Cardiac muscle cell (in vitro differentiated cells and primary cell): ENCODE measurements at places on chromosomes 13 and 19. TPM values are rescaled to one million over a fixed set of nuclear protein-coding genes. Genes with fewer than 3 reads are reported as not detected.

- no peaks in the 10 kb centered on the region for H3K36me3 ChIP-seq
- peak; percentile 56 for DNase-seq
- no peak within 1 kb of the TSS for H3K27ac ChIP-seq
- peaks cover 18% of the 10 kb centered on the region for H3K27me3 ChIP-seq
Measured at GRCh38 chr19:18173572-18174288, at the start of gene IFI30. Gene IFI30 (plus strand): TSS chr19:18173813. CDS start chr19:18173842, 29 bp downstream.

- no peak for DNase-seq
- H3K36me3 ChIP-seq: no peaks in the 10 kb centered on the region
- no peak overlapping the region for H3K27ac ChIP-seq
- no peak overlapping the region for H3K4me3 ChIP-seq
- H3K27me3 ChIP-seq: no peaks in the 10 kb centered on the region
Measured at GRCh38 chr13:73201626-73202025, 142.8 kb downstream of the KLF5 start.

- DNase-seq: no peak
- no peak overlapping the region for H3K27ac ChIP-seq
- no peaks in the 10 kb centered on the region for H3K4me1 ChIP-seq
- no peak overlapping the region for H3K4me3 ChIP-seq
- no peaks in the 10 kb centered on the region for H3K27me3 ChIP-seq
Measured at GRCh38 chr13:61110732-61111131, 304.9 kb downstream of the PCDH20 start.

- no peaks in the 10 kb centered on the region for H3K27me3 ChIP-seq
- H3K4me1 ChIP-seq: no peaks in the 10 kb centered on the region
- H3K36me3 ChIP-seq: no peaks in the 10 kb centered on the region
- H3K4me3 ChIP-seq: no peak overlapping the region
- no peak overlapping the region for H3K27ac ChIP-seq
- no peak for DNase-seq
Measured at GRCh38 chr19:19748249-19748938, 15.5 kb upstream of the ZNF14 start.

DNA sequence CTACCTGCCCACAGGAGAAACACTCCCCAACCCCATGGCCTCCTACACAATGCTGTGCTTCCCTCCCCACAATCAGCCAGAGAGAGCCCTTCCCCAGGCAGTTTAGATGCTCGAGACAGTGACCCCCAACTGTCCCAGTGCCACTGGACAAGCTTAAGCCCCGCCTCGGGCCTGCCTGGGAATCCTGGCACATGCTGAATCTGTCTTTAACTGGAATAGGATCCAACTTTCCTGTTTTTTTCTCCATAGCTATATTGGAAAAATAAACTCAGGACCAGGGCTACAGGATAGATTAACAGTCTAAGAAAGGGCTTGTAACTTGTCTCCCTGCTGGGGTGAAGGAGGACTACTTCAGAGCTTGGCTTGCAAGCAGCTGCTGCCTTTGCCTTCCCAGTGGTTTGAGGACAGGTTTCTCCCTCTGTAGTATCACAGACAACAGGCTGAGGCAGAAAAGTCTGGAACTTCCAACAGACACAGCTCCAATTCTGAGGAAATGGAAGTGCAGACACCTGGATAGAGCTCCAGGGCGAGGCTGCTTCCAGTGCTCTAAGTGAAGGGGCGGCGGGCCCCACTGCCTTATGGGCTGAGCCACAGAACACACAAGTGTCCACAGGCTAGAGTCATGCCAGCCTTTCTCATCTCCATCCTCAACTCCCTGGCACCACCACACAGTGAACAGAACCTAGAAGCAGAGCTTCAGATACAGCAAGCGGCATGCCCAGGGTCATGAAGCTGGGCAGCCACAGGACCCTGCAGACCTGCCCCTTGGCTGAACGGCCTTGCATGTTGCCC lies 228.3 kb downstream of the TUBA3C start:
- no peak overlapping the region for H3K27ac ChIP-seq
- no peaks in the 10 kb centered on the region for H3K4me1 ChIP-seq
- no peak for DNase-seq

- H3K27ac ChIP-seq: no peak overlapping the region
- no peaks in the 10 kb centered on the region for H3K36me3 ChIP-seq
- DNase-seq: peak; percentile 50
- H3K27me3 ChIP-seq: peaks cover 53% of the 10 kb centered on the region
- no peaks in the 10 kb centered on the region for H3K4me1 ChIP-seq
Measured at GRCh38 chr19:5369962-5370367, 29.4 kb upstream of the PTPRS start.

ABCC4 gene
- total RNA-seq: 2.0 and 5.0 TPM in 2 replicates

GRCh38 chr13:99577934-99578917 lies 77.0 kb downstream of the TM9SF2 start:
- no peak overlapping the region for H3K4me3 ChIP-seq
- H3K36me3 ChIP-seq: no peaks in the 10 kb centered on the region
- no peaks in the 10 kb centered on the region for H3K4me1 ChIP-seq
- DNase-seq: peak; percentile 29
- H3K27me3 ChIP-seq: no peaks in the 10 kb centered on the region

GRCh38 chr13:108981407-108981806 lies 352.0 kb downstream of the MYO16 start:
- no peak for DNase-seq
- no peak overlapping the region for H3K4me3 ChIP-seq
- no peak overlapping the region for H3K27ac ChIP-seq

GRCh38 chr13:60118696-60119400 lies 44.9 kb downstream of the DIAPH3 start:
- H3K4me3 ChIP-seq: no peak overlapping the region
- H3K4me1 ChIP-seq: peaks cover 6% of the 10 kb centered on the region
- no peaks in the 10 kb centered on the region for H3K27me3 ChIP-seq

DNA sequence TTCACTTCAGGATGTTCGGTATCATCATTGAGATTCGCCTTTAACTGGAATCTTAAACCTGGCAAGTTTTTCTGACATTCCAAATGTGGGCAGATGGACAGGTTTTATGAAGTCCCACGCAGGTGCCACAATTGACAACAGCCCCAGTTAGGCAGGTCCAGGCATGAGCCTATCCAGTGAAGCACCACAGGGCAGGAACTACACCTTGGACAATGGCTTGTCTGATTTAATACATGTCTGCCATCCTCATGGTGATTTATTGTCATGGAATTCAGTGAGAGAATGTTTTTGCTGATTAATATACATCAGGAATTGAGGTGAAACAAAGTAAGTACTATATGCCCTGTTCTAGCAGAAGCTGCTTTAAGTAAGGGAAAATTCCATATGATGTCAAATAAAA lies 10.2 kb upstream of the TPP2 start:
- H3K27ac ChIP-seq: no peak overlapping the region
- H3K27me3 ChIP-seq: no peaks in the 10 kb centered on the region
- no peak overlapping the region for H3K4me3 ChIP-seq
- no peak for DNase-seq

DNA sequence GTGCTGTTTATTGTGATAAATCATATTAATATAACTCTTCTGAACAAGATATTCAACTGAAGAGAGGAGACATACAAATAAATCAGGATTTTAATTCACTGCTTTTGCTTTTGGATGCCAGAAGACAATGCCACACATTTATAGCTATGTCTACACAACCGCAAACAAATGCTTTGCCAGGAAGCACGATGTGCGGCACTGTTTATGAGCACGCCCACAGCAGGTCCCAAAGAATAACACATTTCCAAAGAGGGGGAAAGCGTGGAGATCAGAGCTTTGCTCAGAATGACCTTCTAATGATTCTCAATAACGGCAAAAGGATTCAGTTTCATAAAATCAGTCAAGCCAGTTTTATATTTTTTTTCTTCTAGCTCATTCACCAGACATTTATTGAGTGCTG lies 16.7 kb downstream of the FAM216B start:
- no peaks in the 10 kb centered on the region for H3K27me3 ChIP-seq
- no peaks in the 10 kb centered on the region for H3K36me3 ChIP-seq
- H3K4me3 ChIP-seq: no peak overlapping the region
- no peak for DNase-seq
- H3K4me1 ChIP-seq: no peaks in the 10 kb centered on the region
- no peak overlapping the region for H3K27ac ChIP-seq

PSPN gene
- total RNA-seq: 1.9 and 3.0 TPM in 2 replicates

- DNase-seq: no peak
- no peaks in the 10 kb centered on the region for H3K27me3 ChIP-seq
- H3K36me3 ChIP-seq: no peaks in the 10 kb centered on the region
- no peaks in the 10 kb centered on the region for H3K4me1 ChIP-seq
- no peak overlapping the region for H3K27ac ChIP-seq
Measured at GRCh38 chr13:97875911-97876310, 77.6 kb upstream of the IPO5 start.

- H3K27me3 ChIP-seq: no peaks in the 10 kb centered on the region
- DNase-seq: no peak
- H3K27ac ChIP-seq: no peak overlapping the region
- H3K4me1 ChIP-seq: no peaks in the 10 kb centered on the region
- H3K36me3 ChIP-seq: peaks cover 22% of the 10 kb centered on the region
Measured at GRCh38 chr19:12521996-12522395, 29.3 kb downstream of the ZNF564 start.

MADCAM1 gene
- 0.70 and 2.2 TPM in 2 replicates for total RNA-seq

DNA sequence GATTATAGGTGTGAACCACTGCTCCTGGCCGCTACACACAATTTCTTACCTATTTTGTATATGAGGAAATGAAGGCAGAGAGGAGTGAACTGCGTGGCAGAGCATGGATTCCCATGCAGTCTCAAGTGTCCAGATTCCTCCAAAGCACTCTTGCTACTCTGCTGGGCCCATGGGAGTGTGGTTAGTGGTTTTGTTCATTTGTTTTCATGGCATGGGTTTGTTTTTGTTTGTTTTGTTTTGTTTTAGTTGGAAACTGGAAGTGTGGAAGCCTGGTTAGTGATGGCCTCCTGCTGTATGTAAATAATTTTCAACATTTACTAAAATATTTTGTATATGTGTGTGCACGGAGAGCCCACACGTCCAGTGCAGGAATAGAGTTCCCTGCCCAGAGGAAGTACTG lies 61.3 kb upstream of the LRCH1 start:
- no peak overlapping the region for H3K4me3 ChIP-seq
- no peak overlapping the region for H3K27ac ChIP-seq
- DNase-seq: no peak
- H3K27me3 ChIP-seq: no peaks in the 10 kb centered on the region
- H3K4me1 ChIP-seq: peaks cover 3% of the 10 kb centered on the region

DNA sequence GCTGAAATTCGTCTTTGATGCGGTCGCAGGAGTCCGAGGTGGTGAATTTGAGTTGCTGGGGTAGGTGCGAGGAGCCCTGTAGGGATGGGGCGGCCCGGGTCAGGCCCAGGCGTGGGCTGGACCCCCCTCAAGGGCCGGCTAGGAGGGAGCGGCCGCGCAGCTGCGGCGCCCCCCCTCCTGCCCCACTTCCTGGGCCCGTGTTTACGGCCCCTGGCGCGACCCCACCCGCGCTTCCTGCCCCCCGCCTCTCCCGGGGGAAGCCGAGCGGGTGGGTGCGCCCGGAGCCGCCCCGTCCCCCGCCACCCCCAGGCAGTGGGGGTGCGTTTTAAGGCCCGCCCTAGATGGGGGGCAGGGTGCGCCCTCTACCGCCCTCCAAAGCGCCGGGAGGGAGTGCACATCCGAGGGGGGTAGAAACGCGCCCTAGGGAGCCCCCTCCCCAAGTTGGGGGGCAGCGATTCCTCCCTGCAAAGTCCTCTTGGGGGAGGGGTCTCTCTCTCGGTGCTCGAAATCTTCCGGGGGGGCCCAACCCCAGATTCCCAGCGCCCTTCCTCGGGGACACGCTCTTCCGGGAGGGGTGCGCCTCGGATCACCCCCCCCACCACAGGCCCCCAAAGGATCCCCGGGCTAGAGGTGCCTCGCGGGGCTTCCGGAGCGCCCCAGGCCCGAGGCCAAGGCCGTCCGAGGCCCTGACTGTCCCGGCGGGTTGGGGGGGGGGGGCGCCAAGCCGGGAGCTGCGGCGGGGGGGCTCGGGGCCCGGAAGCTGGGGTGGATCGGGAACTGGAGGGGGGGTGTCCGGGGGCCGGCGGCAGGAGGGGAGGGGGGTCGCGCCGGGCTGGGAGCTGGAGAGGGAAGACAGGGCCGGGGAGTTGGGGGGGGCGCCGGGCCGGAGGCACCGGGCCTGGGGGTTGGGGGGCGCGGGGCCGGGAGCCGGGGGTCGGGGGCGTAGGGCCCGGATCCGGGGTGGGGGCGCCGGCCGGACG lies 823 bp downstream of the TLE5 start:
- no peaks in the 10 kb centered on the region for H3K27me3 ChIP-seq
- peak overlapping the region; percentile 71 for H3K27ac ChIP-seq
- peaks cover 14% of the 10 kb centered on the region for H3K36me3 ChIP-seq
- DNase-seq: peak; percentile 60
- H3K4me1 ChIP-seq: peaks cover 12% of the 10 kb centered on the region
- H3K4me3 ChIP-seq: peak overlapping the region; percentile 61

- H3K27me3 ChIP-seq: no peaks in the 10 kb centered on the region
- no peak overlapping the region for H3K27ac ChIP-seq
- peaks cover 6% of the 10 kb centered on the region for H3K4me1 ChIP-seq
- no peak overlapping the region for H3K4me3 ChIP-seq
- H3K36me3 ChIP-seq: no peaks in the 10 kb centered on the region
- no peak for DNase-seq
Measured at GRCh38 chr19:17304386-17305215, 1.1 kb upstream of the MRPL34 start.

NCCRP1 gene
- total RNA-seq: 10.3 and 16.1 TPM in 2 replicates

CLDND2 gene
- 0.45 TPM in 1 of 2 replicates, not detected in the other for total RNA-seq

DNA sequence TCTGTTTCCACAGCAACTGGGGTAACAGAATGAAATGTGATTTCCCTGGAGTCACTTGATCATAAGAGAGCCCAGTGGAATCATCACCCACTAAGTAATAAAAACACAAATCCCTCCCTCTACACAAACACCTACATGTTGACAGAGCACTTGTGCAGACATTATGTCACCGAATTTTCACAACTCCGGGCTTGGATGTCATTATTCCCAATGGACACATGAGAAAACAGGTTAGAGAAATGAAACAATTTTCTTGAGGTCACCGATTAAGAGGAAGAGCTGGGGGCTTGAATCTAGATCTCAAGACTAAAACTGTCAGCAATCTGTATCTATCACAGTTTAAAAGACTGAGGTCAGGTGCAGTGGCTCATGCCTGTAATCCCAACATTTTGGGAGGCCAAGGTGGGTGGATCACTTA lies 3.1 kb downstream of the XRCC1 start:
- no peaks in the 10 kb centered on the region for H3K27me3 ChIP-seq
- H3K27ac ChIP-seq: no peak overlapping the region
- no peak overlapping the region for H3K4me3 ChIP-seq
- no peak for DNase-seq
- H3K36me3 ChIP-seq: peaks cover 4% of the 10 kb centered on the region

DNA sequence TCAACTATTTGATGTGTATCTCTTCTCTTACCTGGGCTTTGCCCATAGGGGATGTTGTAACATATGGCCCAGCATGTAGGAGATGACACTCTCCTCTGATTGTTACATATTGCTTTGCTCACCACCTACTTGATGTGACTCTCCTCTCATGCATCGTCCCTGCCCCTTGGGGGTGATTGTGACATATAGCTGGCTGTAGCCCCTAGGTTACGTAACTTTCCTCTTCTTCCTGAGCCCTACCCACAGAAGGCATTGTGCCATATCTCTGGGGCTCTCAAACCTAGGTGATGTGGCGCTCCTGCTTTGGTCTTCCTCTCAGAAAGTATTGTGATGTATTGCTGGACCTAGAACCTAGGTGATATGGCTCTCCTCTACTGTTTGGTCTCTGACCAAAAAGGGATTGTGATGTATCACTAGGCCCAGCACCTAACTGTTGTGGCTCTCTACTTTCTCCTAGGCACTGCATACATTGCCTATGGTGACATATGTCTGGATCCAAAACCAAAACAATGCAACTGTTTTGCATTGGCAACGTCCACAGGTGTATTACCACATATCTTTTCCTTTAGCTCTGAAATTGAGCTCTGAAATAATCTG lies 71.9 kb upstream of the ZNF724 start:
- no peak overlapping the region for H3K27ac ChIP-seq
- H3K4me1 ChIP-seq: no peaks in the 10 kb centered on the region
- no peak for DNase-seq
- H3K27me3 ChIP-seq: no peaks in the 10 kb centered on the region
- no peak overlapping the region for H3K4me3 ChIP-seq
